HuH-7.5 (cell line): ENCODE measurements at places on chromosomes 2 and 18.

DNA sequence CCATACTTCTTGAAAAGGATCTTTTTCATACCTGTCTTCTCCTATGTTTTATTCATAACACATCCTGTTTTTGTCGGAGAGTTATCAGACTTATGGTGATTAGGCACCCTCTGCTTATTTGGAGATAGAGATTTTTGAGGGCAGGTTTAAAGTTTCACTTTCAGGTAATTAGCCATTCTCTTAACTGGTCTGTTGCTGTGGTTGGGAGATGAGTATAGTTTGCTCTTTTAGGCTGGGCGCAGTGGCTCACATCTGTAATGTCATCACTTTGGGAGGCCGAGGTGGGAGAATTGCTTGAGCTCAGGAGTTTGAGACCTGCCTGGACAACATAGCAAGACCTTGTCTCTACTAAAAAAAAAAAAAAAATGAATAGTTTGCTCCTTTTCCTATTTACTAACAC is 25.3 kb downstream of the SFTPB start:
- DNase-seq = no peak

GRCh38 chr2:73077424-73077795 is 5.9 kb upstream of the SFXN5 start:
- no peak for DNase-seq

DNA sequence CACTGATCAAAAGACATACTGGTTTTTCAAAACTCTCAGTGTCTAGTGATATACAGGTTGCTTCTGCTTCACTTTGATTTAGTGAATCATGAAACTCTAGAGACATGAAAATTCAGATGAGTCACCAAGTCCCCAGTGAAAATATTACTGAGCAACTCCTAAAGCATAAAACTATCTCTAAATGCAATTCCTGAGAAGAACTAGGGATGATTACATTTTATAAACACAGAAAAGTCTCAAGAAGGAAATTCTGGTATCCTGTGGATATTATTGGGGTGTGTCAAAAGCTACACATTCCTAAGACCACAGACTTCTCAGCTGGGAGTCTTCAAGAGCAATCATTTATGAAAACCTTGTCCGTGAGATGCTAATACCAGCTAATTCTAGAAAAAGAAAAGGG is 9.7 kb downstream of the LRRTM4 start:
- no peak for DNase-seq

DNA sequence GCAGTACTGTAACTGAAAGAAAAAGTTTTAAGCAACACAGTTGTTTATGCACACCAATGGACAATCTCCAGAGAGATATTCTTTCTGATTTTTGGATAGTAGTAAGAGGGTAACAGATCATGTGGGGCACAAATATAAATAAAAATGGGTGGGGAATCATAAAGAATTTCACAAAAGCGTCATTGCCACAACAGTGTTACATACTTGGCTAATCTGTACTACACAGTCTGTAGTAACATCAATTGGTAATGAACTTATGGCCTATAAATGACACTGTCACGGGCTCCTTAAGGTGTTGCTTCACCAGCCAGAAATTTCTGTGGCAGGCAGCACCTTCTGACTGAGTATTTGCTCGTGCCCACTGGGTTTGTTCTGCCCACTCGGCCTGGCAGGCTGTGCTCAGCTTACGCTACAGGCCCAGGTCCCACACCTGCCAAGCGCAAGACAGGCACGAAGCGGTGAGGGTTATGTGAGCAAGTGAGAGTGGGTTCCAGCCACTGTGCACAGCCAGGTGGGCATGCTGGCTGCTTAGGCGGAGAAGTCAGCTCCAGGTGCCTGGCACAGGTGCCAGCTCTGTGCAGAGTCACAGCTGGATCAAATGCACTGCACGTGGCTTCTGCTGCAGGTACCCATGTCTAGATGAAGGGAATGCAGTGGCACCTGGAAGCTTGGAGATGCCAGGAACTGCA is 532.5 kb upstream of the SLC39A10 start:
- no peak for DNase-seq

- DNase-seq = no peak
Measured at GRCh38 chr2:199928626-199929025, 17.5 kb downstream of the C2orf69 start.

DNA sequence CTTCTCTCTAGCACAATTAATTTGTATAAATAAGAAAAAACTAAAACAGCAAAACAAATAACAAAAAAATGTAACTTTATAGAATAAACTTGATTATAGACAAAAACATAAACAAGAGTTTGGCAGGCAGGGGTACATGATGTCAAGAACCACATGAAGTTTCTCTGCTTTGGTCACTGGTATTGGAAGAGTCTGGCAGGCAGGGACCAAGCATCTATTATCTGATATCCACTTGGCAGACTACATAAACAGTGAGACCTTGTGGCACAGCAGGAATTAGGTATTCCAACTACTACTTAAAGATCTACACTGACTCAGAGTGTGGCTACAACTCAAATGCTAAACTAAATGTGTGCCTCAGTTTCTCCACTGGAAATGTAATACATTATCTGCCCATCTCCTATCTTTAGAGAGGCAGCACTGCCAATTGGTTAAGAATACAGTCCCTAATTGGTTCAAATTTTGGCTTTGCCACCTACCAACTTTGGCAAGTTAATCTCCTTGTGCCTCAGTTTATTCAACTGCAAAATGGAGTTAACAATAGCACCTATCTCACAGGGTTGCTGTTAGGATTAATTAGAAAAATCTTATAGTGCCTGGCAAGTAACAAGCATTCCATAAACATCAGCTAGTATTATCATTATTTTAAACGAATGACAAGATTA is 2.7 kb downstream of the MAP4K3 start:
- no peak for DNase-seq

DNA sequence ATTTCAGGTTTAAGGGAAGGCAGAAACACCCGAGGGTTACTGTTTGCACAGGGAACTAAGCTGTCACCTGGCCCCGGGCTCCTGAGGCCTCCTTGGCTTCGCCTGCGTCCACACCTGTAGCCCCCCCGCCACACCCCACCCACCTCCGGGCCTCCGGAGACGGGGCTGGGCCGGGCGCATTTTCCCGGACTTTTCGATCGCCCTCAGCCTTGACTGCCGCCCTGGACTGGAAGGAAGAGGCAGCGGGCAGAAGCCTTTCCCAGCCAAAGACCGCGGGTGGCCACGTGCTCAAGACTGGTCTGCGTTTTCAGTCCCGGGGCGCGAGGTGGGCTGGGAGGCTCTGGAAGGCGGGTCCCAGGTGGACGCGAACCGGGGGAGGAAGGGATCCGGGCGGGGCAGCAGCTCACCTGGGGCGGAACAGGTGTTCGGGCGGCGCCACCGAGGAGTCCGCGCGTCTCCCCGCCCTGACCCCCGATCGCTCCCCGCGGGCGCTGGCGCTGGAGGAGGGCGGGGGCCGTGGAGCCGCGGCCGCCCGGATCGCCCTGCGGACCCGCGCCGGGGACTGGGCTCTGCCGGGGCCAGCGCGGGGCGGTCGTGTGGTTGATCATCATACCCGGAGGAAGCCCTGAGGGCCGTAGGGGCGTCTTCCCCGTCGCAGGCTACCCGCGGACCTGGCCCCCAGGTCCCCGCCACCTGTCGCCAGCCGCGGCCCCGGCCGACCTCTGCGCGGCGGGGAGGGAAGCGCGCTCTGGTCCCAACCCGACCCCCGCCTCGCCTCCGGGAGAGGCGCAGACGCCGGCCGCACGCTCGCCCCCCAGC is 3.2 kb downstream of the ID2 start:
- DNase-seq = peak; percentile 32

DNA sequence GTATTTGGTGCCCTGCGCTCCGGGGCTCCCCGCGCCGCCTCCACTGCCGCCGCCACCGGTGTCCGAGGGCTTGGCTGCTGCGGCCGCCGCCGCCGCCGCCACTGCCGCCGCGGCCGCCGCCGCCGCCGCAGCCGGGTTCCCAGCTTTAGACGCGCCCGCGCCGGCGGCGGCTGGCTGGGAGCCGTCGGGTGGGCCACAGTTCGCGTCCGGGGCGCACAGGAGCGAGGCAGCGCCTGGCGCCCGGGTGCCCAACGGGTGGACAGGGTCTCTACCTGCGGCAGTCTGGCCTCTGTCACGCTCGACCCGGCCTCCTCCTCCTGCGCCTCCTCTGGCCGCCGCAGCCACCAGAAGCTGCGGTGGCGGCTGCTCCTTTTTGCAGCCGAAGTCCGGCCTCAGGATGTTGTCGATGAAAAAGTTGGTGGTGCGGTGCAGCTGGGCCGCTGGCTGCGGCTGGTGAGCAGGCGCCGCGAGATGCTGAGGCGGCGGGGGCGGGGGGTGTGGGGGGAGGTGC is 951 bp downstream of the EN1 start:
- DNase-seq = no peak

DNA sequence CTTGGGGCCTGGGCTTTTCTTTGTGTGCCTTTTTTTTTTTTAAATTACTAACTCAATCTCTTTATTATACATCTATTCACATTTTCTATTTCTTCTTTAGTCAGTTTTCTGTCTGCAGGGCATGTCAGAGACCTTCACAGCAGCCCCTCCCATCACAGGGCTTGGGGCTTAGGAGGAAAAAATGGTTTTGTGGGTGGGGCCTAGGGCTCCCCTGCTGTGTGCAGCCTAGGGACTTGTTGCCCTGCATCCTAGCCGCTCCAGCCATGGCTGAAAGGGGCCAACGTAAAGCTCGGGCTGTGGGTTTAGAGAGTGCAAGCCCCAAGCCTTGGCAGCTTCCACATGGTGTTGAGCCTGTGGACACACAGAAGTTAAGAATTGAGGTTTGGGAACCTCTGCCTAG is 13.8 kb downstream of the ZSCAN30 start:
- DNase-seq = no peak

DNA sequence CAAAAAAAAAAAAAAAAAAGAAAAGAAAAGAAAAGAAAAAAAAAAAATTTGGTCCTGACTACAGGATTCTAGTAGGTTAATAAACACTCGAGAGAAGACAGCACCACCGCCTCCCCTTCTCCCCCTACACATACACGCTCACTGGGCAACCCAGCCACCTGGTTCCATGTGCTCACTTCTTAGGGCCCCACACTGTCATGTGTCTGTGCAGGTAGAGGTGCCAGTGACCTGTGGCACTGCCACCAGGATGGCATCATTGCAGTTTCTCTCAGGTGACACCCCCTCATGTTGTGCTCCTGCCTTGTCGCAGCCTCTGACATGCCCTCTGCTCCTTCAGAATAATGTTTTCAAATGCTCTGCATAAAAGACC is 39.7 kb upstream of the LYPD6B start:
- no peak for DNase-seq

DNA sequence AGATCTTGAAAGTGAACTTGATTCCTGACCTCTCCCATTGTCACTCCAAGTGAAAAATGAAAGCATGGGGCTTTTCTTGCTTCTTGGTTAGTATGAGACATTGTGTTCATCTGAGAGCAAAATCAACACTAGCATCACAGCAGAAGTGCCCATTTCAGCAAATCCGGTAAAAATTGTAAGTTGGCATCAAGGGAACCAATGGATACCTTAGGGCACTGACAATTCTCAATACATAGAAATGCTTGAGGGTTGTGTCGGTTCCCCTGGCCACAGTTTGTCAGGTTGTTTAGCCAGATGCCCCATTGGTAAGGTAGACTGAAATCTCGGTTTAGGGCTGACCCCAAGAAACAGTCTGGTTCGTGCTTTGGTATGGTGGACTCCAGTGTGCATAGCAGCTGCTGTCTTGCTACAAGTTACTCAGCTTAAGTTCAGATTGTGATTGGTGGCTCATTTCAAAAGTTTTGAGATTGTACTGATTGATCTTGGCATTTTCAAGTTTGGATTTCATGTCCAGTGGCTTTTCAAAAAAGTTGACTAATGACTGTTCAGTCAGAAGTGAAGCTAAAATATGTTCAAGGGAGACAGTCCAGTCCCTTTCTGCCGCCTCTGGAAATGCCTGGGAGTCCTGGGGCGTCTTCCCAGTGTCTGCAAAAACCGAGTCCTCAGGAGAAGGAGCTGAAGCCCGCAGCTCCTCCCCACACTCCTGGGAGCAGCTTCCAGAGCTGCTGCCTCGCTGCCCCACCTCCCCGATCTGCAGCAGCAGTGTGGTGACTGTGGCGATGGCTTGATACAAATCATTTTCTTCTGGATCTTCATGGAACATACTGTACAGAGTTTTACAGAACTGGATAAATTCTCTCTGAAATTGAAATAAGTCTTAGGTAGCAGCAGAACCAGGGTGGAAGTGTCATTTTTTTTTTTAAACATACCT is 5.6 kb downstream of the RPL31 start:
- DNase-seq = no peak

GRCh38 chr2:222796413-222797103 is 64.3 kb upstream of the ACSL3 start:
- no peak for DNase-seq

GRCh38 chr2:192194866-192195547 is at the start of gene TMEFF2:
TMEFF2 (minus strand) TSS chr2:192194933; CDS start chr2:192194524, 409 bp downstream.
- DNase-seq = peak; percentile 85

DNA sequence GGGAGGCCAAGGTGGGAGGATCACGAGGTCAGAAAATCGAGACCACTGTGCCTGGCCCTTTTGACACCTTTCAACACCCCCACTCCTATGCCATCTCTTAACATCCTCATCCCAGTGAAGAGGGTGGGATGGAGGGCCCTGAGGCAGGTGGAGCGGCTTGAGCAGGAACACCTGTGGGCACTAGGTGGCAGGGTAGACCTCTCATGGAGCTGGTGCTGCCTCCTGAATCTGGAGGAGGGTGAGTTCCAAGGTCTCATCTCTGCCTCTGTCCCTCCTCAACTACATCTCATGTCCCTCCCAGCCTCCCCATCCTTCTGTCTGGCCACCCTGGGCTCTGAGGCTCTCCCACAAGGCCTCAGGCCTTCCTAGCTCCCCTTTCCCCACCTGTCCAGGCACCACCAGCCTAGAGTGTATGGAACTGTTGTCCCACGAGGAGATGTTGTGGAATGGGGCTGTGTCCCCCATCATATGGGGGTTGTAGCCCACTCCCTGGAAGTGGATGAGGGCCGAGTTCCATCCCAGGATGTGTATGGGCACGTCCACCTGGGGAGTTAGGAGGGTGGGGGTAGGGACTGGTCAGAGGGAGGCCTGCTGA is 17.0 kb upstream of the CRYBA2 start:
- DNase-seq = peak; percentile 85

DNA sequence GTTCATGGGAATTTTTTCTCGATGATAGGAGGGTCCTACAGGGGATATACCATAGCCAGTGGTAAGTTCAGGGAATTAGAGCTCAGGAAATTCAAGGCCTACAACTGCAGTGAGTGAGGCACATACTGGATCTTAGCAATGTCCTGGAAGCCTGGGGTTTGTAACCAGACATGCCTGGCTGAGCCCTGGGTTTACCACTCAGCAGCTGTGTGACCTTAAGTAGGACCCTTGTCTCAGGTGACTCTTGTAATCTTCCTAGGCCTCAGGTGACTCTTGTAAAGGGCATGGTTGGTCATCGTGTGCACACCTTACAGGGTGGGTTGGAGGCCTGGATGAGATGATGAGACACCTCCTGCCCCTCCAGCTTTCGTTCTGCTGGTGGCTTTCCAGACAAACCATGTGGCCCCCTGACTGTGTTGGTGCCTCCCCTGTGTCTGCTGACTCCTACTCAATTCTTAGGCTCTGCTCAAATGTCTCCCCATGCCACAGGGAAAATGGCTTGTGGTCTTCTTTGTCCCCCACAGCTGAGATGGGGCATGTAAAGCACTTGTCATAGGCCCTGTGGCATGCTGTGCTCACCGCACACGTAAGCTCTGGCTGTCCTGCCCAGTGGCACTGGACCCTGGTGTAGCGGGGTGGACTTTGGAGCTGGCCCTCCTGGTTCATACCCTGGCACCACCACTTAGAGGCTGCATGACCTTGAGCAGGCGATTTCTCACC is 94.1 kb downstream of the FHOD3 start:
- DNase-seq = no peak

GRCh38 chr2:17160594-17160993 is 357.6 kb downstream of the RAD51AP2 start:
- DNase-seq = no peak

GRCh38 chr2:239300242-239300641 is 100.6 kb downstream of the HDAC4 start:
- no peak for DNase-seq

- DNase-seq = peak; percentile 20
Measured at GRCh38 chr2:136025057-136025973, 39.9 kb upstream of the DARS1 start.
